ENCODE measurements at places on chromosomes 11 and 22. TPM values are rescaled to one million over a fixed set of nuclear protein-coding genes. Genes with fewer than 3 reads are reported as not detected.

DDX25 gene
- 0.02 TPM for total RNA-seq

TMEM258 gene
- 212 TPM for total RNA-seq

CBLIF gene
- total RNA-seq = not detected

P2RY2 gene
- total RNA-seq = 9.5 TPM

RASSF10 gene
- 10.3 TPM for total RNA-seq

ARHGAP32 gene
- 3.6 TPM for total RNA-seq

CYP2D6 gene
- 0.54 TPM for total RNA-seq

YAP1 gene
- total RNA-seq = 40.7 TPM

GDPD4 gene
- total RNA-seq = not detected

SLC22A25 gene
- not detected for total RNA-seq

FOSL1 gene
- total RNA-seq = 215 TPM

CECR2 gene
- total RNA-seq = 0.12 TPM

RNF169 gene
- total RNA-seq = 5.5 TPM

MYH9 gene
- total RNA-seq = 171 TPM

PKNOX2 gene
- total RNA-seq = not detected

ELMOD1 gene
- 0.39 TPM for total RNA-seq

KAT5 gene
- total RNA-seq = 50.3 TPM

UBXN1 gene
- total RNA-seq = 124 TPM

TRIM3 gene
- total RNA-seq = 20.7 TPM

MOB2 gene
- total RNA-seq = 47.8 TPM

CRYBB1 gene
- not detected for total RNA-seq

SPDYC gene
- not detected for total RNA-seq

SLC43A3 gene
- total RNA-seq = 0.74 TPM

RAC2 gene
- total RNA-seq = 0.27 TPM

FXYD2 gene
- total RNA-seq = 16.9 TPM

MRGPRF gene
- 0.09 TPM for total RNA-seq

SAC3D1 gene
- total RNA-seq = 50.2 TPM

ZNF215 gene
- 0.99 TPM for total RNA-seq

CSNK2A3 gene
- 1.7 TPM for total RNA-seq

GVQW3 gene
- total RNA-seq = 1.1 TPM

COX8A gene
- total RNA-seq = 975 TPM

OOSP1 gene
- not detected for total RNA-seq

APOA4 gene
- total RNA-seq = not detected

DMC1 gene
- total RNA-seq = 3.2 TPM

TANGO2 gene
- 14.7 TPM for total RNA-seq

NRIP3 gene
- 1.1 TPM for total RNA-seq

HOATZ gene
- total RNA-seq = not detected

KRTAP5-2 gene
- not detected for total RNA-seq

NOL12 gene
- 28.2 TPM for total RNA-seq

F2 gene
- total RNA-seq = 2.1 TPM

B3GAT1 gene
- total RNA-seq = not detected

MYOD1 gene
- not detected for total RNA-seq

TRIM68 gene
- 9.0 TPM for total RNA-seq

PNPLA5 gene
- not detected for total RNA-seq

SLC17A6 gene
- total RNA-seq = not detected

TCN2 gene
- 5.5 TPM for total RNA-seq

PDE3B gene
- 2.0 TPM for total RNA-seq

DUSP18 gene
- total RNA-seq = 4.6 TPM

SAA2 gene
- total RNA-seq = not detected

TECTA gene
- 0.13 TPM for total RNA-seq

C11orf21 gene
- not detected for total RNA-seq

GAS2 gene
- 0.79 TPM for total RNA-seq

NXPE1 gene
- total RNA-seq = not detected
